GM04504 (cell line): ENCODE measurements at places on chromosomes 5 and 9.

DNA sequence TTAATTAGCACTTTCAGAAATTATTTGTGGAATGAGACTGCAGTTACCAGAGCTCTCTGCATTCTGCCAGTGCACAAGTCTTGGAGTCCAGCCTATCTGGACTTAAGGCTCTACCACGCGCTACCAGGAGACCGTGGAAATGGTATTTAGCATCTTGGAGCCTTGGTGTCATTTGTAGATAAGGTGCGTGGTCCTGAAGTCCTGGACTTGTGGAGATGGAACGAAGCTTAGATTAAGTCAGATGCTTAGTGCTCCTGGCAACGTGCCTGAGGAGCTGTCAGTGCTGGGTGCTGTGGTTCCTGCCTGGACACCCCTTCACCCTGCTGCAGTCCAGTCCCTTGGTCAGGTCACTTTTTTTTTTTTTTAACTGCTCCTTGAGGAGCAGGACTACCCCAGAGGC, 59.7 kb downstream of the RCL1 start:
- no peak for DNase-seq

GRCh38 chr9:100125910-100126309, 26.9 kb downstream of the INVS start:
- no peak for DNase-seq

- DNase-seq = peak; percentile 42
Observed at GRCh38 chr9:16671591-16672137, 198.8 kb downstream of the BNC2 start.

- no peak for DNase-seq
Observed at GRCh38 chr5:40679913-40680681, at the start of gene PTGER4. Gene PTGER4, plus strand, starts transcription at chr5:40679915. Its CDS starts 1,079 bp downstream, at chr5:40680994.

GRCh38 chr9:78989031-78989658, 582.6 kb upstream of the TLE4 start:
- DNase-seq = no peak

DNA sequence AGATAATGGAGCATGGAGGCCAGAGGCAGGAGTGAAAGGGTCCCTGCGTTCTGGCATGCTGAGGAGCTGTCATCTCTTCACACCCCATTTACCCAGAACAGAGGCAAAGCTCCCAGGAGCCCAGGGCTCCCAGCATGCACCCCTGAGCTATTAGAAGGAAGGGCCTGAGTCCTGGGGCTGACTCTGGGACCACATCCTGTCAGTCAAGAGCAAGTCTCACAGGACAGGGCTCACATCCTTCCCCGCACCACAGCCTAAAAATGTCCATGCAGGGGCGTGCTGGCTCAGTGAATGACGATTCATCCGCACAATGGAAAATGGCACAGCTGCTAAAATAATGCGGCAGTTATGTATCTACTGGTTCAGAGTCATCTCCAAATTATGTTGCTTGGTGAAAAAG, 31.4 kb downstream of the CAMK2A start:
- no peak for DNase-seq

DNA sequence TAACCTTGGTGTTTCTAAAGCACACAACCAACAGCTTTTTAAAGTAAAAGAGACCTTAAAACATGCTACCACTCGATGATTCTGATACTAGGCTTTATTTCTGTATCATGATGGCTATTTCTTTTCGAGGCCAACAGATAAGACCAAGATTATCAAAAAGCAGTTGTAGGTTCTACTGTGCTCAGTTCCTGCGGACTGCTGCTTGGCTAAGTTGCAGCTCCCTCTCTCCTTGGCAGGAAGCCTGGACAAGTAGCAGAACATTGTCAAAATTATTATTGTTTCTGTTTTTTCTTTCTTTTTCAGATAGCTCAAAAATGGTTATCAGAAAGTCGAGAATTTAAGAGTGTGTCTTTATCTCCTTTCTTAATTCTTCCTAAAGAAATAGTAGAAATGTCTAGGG, 607.6 kb downstream of the PTPRD start:
- DNase-seq = no peak

DNA sequence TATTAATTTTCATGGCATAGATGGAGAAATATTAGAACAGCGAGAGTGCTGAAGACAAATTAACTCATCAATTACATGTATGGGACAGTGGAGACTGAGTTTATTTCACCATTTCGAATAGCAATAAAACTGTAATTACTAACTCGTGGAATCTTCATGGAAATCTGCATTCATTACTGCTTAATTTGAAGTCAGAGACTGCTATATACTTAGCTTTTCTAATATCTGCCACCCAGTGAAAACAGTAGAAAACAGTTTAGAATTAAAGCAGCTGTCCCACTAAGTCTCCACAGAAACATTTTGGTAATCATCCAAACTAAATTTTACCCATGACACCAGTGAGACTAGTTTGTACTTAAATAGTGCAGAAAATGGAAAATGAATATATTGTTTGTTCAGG, 56.8 kb downstream of the IZUMO3 start:
- no peak for DNase-seq

DNA sequence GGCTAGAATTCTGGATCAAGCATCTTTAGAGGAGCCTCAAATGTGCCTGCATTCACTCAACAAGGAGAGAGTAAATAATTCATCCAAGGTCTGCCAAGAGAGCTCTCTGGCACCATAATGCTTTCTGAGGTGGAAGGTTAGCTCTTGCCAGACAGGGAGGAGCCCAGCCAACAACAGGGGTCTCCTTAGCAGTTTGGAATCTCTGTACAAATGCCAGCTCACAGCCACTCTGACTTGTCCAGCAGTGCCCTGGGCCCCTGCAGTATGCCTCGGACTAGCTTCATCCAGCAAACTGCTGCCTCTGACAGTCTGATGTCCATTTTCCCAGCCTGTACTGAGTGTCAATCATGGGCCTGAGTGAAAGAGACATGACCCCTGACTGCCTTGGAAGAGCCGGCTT, 127.2 kb upstream of the SLC44A1 start:
- DNase-seq = no peak

- DNase-seq = peak; percentile 58
Observed at GRCh38 chr9:36543916-36544315, 28.8 kb upstream of the MELK start.

DNA sequence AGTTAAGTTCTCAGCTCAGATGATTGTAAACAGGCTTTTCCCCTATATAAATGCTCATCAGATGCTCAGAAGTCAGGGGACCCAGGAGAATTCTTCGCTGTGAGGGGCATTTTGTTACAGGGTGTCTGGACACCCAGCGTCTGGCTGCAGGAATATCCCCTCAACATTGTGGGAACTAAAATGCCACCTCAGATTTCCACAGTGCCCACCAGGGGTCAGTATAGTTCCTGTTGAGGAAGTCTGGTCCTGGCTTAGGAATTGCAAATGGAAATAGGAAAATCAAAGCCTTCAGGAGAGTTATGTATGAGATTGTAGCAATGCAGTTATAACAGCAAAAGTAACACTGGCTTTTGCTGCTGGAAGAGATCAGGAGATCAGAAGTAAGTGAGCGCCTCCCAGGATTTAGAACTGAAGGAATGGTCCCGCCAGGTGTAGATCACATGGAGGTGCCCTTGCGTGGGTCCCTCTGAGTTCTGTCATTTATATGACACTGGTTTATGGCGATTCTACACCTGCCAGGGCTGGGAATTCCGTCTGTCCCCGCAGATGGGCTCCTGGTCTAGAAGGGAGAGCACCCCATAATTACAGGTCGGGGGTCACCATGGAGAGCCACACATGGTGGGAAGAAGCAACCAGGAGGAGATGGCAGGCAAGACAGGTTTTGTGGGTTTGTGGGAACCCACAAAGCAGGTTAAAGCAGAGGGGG, 47.1 kb upstream of the CTSL start:
- DNase-seq = peak; percentile 40

- DNase-seq = no peak
Observed at GRCh38 chr9:29439961-29440360, 1866.7 kb upstream of the C9orf72 start.

DNA sequence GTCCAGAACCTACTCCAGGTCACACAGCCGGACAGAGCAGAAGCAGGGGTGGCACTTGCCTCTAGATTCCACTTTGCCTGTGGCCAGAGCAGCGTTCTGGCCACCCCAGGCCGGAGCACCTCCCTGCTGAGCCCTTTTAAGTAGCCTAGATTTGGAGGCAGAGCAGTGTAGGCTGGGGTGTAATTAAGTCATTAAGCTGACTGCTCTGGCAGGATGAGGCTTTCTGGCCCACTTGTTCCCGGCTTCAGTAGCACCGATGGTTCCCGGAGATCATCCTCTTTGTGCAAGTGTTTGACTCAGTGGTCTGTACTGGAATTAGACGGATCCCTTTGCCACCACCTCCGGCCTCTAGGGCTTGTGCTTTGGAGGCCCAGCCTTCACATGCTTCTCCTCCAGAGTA, 281.9 kb upstream of the ANKRD55 start:
- no peak for DNase-seq

- DNase-seq = no peak
Observed at GRCh38 chr5:161311146-161311708, 235.3 kb downstream of the GABRB2 start.

- DNase-seq = no peak
Observed at GRCh38 chr9:104868687-104869404, 59.1 kb downstream of the ABCA1 start.

GRCh38 chr9:96289392-96289791, 12.6 kb downstream of the HSD17B3 start:
- no peak for DNase-seq

DNA sequence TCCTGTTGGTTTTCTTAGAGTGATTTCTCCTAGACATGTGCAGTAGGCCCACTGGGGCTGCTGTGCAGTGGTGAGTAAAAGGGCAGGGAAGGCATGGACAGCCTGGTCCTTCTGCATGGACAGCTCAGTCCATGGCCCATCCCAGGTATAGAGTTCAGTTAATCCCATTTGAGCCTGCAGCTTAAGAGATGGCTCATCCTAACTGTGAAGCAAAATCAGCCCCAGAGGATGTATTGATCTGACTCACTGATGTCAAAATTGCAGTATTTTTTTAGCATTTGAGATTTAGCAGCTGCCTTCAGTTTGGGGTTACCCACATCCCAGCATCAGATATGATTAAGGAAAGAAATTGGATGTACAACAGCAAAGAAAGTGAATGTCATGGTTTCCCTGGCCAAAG, 93.4 kb downstream of the PDE6A start:
- DNase-seq = no peak

DNA sequence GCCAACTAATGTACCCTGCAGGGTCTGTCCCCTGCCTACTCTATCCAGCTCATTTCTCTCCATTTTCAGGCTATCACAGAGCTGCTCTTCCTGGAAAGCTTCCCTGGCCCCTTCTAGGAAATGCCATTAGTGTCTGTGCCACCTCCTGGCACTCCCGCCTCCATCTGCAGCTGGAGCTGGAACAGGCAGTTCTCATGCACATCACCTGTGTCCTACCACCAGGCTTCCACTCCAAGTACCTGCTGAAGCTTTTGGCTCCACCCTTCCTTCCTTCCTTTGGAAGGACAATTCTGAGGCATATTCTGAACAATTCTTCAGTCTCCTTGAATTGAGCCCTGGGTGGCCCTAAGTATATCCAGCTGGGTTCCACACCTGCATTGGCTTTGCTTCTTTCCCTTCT, 156.2 kb upstream of the ZNF618 start:
- no peak for DNase-seq
